ENCODE measurements at places on chromosomes 2 and 18. TPM values are rescaled to one million over a fixed set of nuclear protein-coding genes. Genes with fewer than 3 reads are reported as not detected.

- no peak for DNase-seq
- H3K4me1 ChIP-seq = no peaks in the 10 kb centered on the region
- no peak overlapping the region for H3K27ac ChIP-seq
Observed at GRCh38 chr18:63128237-63128974, 191.2 kb downstream of the BCL2 start.

DNA sequence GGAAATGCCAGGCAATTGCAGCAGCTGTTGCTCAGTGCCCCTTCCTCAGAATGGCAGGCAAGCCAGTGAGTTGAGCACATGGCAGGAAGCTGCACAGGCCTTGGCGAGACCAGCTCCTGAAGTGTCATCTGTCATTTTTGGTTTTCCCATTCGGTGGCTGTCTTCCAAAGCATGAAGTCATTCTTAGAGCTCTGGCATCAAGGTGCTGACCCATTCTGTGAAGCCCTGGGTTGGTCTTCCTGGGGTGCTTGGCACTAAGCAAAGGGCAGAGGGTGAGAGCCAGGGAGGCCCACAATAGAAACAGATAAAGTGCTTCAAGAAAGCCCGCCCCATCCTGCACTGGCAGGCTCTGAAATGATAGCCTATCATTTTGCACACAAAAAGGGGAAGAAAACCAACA, 150.5 kb downstream of the VAPA start:
- no peak overlapping the region for H3K4me3 ChIP-seq
- H3K36me3 ChIP-seq = no peaks in the 10 kb centered on the region
- H3K4me1 ChIP-seq = no peaks in the 10 kb centered on the region
- no peak overlapping the region for H3K27ac ChIP-seq
- no peak for DNase-seq
- H3K27me3 ChIP-seq = no peaks in the 10 kb centered on the region

GRCh38 chr2:144515696-144516410, 4.1 kb downstream of the ZEB2 start:
- peak overlapping the region; percentile 49 for H3K4me3 ChIP-seq
- H3K36me3 ChIP-seq = no peaks in the 10 kb centered on the region
- H3K27me3 ChIP-seq = no peaks in the 10 kb centered on the region
- H3K27ac ChIP-seq = peak overlapping the region; percentile 97

Gene LAMA1
- total RNA-seq = 0.88 TPM

Gene ODC1
- total RNA-seq = 59.6 TPM

GRCh38 chr2:141264848-141265247, 866.0 kb downstream of the LRP1B start:
- no peaks in the 10 kb centered on the region for H3K36me3 ChIP-seq
- DNase-seq = no peak
- H3K27ac ChIP-seq = no peak overlapping the region
- no peaks in the 10 kb centered on the region for H3K4me1 ChIP-seq

- no peak overlapping the region for H3K4me3 ChIP-seq
- no peaks in the 10 kb centered on the region for H3K36me3 ChIP-seq
- no peak overlapping the region for H3K27ac ChIP-seq
- H3K4me1 ChIP-seq = no peaks in the 10 kb centered on the region
Observed at GRCh38 chr18:31275722-31276463, 42.1 kb upstream of the DSG1 start.
